CD8-positive, alpha-beta memory T cell (primary cell): ENCODE measurements at places on chromosomes 12 and 14. TPM values are rescaled to one million over a fixed set of nuclear protein-coding genes. Genes with fewer than 3 reads are reported as not detected.

RIMBP2 gene
- total RNA-seq: not detected

VRTN gene
- total RNA-seq: not detected

- peak; percentile 6 for DNase-seq
These were observed 44.2 kb downstream of the ZFP36L1 start for GRCh38 chr14:68748691-68749090.

FAM186B gene
- 0.11 TPM for total RNA-seq

DNA sequence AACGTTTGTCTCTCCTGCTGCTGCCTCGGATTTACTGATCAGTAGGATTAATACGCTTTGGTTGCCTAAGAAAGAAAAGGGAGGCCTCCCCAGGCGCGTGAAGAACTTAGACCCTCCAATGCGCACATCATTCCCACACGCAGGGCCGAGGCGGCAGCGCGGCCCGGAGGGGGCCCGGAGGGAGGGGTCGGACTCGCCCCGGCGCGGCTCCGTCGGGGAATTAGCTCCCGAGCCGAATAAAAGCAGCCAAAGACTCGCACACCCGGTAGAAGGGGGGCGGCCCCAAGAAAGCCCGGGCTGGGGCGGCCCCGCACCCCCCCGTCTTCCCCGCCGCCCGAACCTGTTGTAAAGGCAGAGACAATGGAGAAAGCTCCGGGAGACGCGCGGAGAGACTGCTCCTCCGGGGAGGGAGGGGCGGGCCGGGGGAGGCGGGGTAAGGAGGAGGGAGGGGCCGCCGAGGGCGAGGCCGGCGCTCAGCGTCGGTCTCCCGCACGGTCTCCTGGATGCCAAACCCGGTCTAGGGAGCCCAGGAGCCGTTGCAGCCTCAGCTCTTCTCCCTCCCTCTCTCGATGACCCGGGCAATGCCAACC is at the start of gene NELL2:
NELL2 (minus strand) TSS at position 362 of the 590 bp plus-strand sequence. CDS start 446 bp downstream, outside the sequence.
- DNase-seq: peak; percentile 59

DNA sequence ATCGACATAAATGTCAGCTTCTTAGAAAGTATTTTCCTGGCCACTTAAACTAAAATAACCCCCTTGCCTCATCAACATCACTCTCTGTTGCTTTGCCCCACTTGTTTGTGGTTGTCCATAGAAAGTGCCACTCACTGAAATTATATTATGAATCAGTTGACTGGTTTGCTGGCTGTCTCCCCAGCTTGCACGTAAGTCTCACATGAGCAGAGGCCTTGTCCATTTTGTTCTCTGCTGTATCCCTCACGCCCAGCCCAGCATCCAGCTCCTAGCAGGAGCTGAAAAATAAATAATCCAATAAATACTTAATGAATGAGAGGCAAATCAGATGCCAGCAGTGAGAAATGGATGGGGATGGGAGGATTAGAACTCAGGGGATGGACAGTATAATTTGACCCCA is 159.3 kb downstream of the KSR2 start:
- DNase-seq: no peak

DNA sequence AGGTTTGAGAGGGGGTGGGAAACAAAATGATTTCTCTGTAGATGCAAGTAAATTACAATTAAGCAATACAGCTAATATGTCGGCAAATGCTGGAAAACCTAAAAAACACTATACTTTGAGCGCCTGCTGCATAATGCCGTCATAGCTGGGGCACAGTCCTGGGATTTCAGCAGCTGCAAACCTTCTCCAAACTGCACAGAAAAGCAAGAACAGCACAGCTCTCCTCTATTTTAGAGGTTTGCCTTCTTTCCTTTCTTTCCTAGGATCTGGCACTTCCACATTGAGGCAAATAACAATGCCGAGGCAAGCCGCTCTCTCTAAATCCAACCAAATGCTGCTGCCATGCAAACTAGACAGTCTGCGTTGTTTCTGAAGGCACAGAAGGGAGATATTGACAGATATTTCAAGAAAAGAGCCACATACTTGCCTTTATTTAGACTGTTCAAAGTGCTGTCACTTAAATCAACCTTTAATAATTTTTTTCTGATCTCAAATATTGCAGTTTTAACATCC is 287.1 kb upstream of the G2E3 start:
- DNase-seq: no peak

GRCh38 chr12:70002097-70002911 is 177.3 kb downstream of the MYRFL start:
- DNase-seq: no peak

GRCh38 chr14:100867631-100868315 is 35.7 kb downstream of the RTL1 start:
- DNase-seq: no peak

GRCh38 chr14:89236851-89237250 is 180.2 kb downstream of the FOXN3 start:
- no peak for DNase-seq

SLC2A3 gene
- 106 TPM for total RNA-seq

KRT71 gene
- not detected for total RNA-seq

DNA sequence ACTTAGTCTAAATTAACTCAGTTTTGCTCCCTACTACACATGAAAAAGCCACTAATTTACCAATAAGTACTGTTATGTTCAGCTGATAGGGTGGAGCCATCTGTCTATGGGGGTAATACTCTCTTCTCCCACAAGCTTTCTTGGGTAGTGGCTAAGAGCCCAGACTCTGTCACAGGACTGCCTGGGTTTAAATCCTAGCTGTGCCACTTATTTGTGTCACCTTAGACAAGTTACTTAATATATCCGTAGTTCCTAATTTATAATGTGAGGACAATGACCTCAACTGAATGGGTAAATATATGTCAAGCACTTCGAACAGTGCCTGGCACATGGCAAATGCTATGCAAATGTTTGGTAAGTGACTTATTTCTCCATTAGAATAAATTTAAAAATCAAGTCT is 185.6 kb downstream of the DACT1 start:
- no peak for DNase-seq

DNA sequence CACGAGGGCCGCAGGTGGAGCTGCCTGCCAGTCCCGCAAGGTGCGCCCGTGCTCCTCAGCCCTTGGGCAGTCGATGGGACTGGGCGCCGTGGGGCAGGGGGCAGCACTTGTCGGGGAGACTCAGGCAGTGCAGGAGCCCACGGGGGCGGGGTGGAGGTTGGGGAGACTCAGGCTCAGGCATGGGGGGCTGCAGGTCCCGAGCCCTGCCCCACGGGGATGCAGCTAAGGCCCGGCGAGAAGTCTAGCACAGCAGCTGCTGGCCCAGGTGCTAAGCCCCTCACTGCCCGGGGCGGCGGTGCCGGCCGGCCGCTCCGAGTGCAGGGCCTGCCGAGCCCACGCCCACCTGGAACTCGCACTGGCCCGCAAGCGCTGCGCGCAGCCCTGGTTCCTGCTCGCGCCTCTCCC is 39.2 kb upstream of the P2RX7 start:
- no peak for DNase-seq

GRCh38 chr12:92911339-92911738 is 17.8 kb downstream of the EEA1 start:
- DNase-seq: no peak

DNA sequence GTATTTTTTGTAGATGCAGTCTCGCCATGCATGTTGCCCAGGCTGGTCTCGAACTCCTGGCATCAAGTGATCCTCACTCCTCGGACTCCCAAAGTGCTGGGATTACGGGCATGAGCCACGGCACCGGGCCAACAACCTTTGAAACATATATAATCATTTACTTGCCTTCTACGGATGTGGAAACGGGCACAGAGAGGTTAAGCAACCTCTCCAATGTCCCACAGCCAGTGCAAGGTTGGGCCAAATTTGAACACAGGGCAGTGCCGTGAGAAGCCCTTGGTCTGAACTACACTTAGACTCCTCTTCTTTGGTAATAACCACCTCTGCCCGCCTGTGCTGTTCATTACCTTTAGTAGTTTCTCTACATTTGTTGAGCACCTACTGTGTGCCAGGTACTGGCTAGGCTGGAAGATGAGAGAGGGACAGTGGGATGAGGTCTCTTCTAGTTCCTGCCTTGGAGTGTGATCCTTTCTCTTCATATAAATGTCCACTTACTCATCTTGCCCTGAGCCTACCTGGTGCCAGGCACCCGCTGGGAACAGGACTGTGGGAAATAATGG is 2.2 kb downstream of the DDX54 start:
- no peak for DNase-seq

GRCh38 chr12:45994736-45995135 is 4.4 kb upstream of the SCAF11 start:
- no peak for DNase-seq

DNA sequence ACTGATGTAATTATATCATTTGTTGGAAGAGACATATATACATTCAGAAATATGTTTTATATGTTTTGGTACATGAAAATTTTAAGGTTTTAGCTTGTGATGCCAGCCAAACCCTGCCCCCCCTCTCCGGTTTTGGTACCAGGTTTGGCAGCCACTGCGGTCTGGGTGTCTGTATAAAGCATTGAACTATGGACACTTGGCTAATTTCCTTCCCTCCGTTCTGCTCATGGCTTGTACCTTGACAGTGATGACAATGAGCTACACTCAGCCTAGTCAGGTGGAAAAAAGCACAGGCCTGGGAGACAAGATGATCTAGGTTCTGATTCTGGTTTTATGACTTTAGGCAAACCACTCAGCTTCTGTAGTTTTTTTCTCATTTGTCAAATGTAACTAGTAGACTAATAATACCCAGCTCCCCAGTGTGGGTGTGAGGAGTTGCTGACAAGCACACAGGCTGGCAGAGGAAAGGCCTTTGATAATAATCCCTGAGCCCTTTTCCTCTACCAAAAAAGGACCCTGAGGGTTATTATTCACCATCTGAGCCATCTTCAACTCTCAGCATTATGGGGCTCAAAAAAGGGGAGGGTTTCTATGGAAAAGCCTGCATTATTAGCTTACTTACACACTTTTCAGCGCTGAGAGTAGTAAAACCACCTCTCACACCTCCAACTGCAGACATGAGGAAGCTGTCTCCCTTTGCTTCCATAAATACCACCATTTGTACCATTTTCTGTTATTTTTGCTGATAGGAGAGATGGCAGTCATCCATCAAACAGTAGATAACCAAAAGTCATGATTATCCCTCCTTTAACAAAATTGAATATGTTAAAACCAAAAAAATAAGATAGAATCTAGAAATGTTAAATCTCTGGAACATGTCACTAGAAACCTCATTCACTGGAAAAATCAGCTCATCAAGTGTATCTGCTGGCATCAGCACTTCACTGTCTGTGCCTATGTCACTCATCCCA is 76.3 kb upstream of the PSMC1 start:
- no peak for DNase-seq

GRCh38 chr12:131854861-131855476 is 26.8 kb downstream of the MMP17 start:
- no peak for DNase-seq

- no peak for DNase-seq
These were observed 861 bp downstream of the IL26 start for GRCh38 chr12:68224613-68225285.

ITGB7 gene
- total RNA-seq: 339 TPM

GRCh38 chr14:100138082-100138787 is 21.2 kb downstream of the DEGS2 start:
- no peak for DNase-seq

DPF3 gene
- 0.50 TPM for total RNA-seq

DNA sequence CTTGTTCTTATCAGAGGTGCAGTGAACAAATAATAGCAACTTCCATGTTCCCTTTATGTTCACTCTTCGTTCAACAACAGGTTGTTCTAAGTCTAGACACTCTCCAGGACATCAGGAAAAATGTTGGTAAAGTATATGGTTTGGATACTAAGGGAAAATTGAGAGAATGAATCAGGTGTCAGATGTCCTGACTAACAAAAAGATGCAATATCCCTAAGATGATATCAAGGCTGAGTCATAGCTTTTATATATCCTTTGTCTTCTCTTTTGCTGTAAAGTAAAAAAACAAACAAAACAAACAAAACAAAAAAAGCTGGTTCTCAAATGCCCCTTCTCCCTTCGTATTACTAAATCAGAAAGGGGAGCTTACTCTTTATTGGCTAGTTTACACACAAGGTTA is 11.1 kb downstream of the GLIPR1L1 start:
- DNase-seq: no peak

C12orf60 gene
- total RNA-seq: 3.1 TPM

DNA sequence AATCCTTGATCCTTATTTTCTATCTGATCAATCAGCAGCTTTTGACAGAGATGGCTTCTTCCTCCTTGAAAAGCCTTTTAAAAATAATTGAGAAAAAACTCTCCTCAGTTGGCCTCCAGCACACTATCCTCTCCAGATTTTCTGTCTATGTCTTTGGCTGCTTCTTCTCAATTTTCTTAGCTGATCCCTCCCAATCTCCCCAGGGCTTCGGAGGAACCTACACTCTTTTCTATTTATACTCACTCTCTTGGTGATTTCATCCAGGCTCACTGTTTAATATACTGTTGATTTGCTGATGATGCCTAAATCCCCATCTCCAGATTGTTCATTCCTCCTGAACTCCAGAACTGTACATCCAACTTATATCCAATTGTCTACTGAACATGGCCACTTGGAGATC is 54.8 kb downstream of the RDH12 start:
- DNase-seq: no peak

CLEC1B gene
- total RNA-seq: not detected

DNA sequence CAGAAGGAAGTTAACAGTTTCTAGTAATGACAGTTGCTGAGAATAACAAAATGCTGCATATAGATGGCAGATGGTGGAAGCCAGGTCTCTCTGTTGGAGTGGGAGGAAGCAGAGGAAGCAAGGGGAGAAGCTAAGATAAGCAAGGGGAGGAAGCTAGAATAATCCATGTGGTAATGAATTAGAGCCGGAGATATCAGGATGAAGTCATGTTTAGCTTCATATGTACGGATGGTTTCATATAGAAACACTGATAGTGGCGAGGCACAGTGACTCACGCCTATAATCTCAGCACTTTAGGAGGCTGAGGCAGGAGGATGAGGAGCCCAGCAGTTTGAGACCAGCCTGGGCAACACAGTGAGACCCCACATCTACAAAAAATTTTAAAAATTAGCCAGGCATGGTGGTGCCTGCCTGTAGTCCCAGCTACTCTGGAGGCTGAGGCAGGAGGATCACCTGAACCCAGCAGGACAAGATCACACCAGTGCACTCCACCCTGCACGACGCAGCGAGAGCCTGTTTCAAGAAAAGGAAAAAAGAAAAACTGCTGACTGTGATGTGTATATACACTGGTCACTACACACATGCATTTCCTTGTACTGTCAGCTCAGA is 49.2 kb downstream of the ANAPC7 start:
- no peak for DNase-seq

- DNase-seq: no peak
These were observed 31.7 kb upstream of the GPRC5A start for GRCh38 chr12:12859690-12860089.

CLEC2B gene
- 13.7 TPM for total RNA-seq

GRCh38 chr12:30982413-30982812 is 55.9 kb downstream of the TSPAN11 start:
- DNase-seq: no peak

DNA sequence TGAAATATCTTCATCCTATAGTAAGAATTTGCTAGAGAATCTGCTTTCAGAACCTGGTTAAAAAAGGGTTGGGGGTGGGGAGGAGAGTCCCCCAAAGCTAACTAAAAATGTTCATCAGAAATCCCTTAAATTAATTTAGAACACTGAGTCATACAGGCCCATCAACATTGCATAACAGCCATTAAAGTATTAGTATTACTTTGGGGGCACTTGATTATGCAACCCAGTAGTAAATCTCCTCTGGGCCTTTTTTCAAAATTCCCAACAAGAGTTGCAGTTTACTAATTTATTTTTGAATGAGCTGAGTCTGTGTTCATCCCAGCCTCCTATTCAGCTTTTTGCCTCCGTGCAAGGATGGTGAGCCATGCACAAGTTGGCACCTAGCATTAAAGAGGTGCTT is 8.8 kb upstream of the SLC24A4 start:
- no peak for DNase-seq

MSI1 gene
- 0.22 TPM for total RNA-seq
